ENCODE measurements at places on chromosomes 4 and X.
A peak's percentile ranks its signal among the peaks of the same experiment; 100 is the strongest.

GRCh38 chr4:138864961-138865720, 150.4 kb upstream of the NOCT start:
- peak; percentile 17 for DNase-seq

GRCh38 chr4:139142980-139143379, 34.0 kb downstream of the ELF2 start:
- DNase-seq: no peak

GRCh38 chrX:50920132-50920531, 9.6 kb downstream of the BMP15 start:
- DNase-seq: no peak

- no peak for DNase-seq
These were observed 259.4 kb upstream of the DIAPH2 start for GRCh38 chrX:96425200-96425599.

DNA sequence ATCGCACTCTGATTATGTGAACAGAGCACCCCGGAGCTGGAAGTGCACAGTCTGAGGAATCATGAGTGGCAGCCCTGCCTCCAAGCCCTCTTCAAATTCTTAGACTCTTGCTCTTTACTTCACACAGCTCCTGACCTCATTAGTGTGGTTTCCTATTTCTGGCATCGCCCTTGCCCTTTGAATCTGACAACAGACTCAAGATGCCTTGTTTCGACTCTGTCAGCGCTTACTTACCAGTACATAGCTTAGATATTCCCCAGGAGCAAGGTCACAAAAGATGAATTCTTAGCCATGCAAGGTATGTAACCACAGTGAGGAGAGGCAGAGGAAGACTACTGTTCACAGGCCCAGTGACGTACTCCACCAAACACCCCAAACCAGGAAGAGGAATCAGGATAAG, 167.2 kb downstream of the KDR start:
- no peak for DNase-seq

DNA sequence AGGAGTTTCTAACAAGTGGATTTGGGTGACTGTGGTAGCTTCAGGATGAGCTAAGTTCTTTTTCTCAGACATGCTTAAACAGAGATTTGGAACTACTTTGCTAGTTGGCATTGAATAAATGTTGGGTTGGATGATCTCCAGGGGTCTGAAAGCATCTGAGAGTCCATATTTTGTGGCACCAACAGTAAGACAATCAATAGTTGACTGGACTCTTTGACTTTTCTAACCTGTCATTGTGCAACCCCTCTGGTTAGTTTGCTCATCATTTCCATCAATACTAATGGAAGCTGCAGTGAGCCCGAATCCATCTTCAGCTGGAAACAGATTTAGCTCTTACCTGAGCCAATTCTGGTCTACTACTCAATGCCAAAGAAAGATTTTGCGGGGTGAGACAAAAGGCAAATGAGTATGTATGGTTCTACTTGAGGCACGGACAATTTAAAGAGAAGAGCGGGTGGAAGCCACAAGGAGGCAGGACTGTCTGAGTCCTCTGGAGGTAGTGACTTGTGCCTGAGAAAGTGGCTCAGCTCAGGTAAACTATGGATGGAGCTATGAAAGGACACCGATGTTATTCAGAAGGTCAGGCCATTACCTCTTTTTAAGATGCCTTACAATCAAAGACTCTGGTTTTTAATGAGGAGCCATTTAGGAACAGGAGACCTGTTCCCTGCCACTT, 118.7 kb downstream of the MID1IP1 start:
- no peak for DNase-seq

GRCh38 chrX:78527818-78528217, 131.3 kb downstream of the RTL3 start:
- DNase-seq: no peak

DNA sequence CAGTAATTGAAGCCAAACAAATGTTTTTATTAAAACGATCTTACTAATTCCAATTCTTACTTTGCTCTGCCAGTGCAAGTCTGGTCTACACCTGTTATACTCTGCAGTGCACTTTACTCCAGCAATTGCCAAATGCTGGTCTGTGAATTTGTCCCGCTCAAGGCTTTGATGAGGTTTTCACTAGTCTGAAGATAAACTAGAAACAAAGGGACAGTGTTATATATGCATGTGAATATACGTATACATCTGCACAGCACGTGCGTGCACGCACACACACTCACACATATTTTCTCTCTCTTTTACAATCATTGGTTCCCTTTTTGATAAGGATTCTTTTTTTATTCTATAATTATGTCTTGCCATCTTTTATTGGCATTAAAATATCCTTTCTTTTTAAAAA, 88.5 kb upstream of the LCORL start:
- DNase-seq: no peak

DNA sequence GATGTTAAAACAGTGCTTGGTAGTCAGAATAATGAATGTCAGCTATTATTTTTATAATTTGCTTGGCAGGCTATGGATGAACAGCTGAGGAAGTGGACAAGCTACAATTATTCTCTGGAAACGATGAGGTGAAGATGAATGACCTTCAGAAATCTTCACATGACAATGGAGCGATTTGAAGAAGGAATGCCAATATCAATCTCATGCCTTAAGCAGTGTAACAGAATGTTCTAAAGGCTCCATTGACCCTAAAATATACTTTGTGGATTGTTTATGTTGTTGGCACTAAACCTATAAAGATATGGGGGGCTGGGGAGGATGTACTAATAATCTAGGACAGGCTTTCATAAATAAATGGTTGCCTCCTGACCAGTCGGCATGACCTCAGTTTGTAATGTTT, 36.2 kb downstream of the COL25A1 start:
- no peak for DNase-seq
